Sigmoid colon (tissue), 7 donors: ENCODE measurements at places on chromosomes 1 and 21. TPM values are rescaled to one million over a fixed set of nuclear protein-coding genes. Genes with fewer than 3 reads are reported as not detected.

DNA sequence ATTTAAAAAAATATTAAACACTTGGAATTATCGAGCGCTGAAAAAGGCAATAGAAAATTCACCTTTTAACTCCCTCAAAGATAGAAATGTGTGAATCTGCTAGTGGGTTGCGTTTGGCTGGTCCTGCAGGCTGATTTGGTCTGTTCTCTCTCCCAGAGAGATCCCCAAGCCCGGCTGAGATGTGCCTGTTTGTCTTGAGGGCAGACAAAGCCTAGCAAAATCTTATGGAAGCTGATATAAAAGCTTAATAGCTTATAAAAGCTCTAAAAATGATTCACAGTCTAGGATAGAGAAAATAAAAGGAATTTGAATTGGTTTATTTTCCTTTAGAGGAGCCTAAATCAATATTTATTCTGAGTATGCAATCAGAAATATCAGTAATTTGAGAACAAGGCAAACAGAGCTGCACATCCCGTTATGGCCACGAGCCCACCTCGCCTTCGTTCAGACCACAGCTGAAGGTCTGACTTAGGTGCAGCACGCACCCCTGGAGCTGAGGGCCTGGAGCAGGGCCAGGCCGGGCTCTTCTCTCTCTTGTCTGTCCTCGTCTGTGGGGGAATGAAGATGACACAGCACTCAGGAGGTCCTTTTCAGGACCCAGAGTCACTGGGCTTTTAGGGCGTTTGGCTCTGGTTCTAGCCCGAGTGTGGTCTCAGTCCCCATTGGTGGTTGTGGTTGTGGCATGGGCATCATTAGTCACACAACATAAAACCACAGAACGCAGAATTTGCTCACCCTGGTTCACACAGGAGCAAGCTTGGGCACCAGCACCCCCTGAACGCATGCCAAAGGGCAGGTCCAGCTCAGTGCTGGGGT is 18.6 kb downstream of the PDE9A start:
- H3K27me3 ChIP-seq: no peaks in the 10 kb centered on the region
- H3K4me3 ChIP-seq: no peak overlapping the region
- peak overlapping the region; percentile 81 for H3K27ac ChIP-seq
- no peaks in the 10 kb centered on the region for H3K36me3 ChIP-seq

DNA sequence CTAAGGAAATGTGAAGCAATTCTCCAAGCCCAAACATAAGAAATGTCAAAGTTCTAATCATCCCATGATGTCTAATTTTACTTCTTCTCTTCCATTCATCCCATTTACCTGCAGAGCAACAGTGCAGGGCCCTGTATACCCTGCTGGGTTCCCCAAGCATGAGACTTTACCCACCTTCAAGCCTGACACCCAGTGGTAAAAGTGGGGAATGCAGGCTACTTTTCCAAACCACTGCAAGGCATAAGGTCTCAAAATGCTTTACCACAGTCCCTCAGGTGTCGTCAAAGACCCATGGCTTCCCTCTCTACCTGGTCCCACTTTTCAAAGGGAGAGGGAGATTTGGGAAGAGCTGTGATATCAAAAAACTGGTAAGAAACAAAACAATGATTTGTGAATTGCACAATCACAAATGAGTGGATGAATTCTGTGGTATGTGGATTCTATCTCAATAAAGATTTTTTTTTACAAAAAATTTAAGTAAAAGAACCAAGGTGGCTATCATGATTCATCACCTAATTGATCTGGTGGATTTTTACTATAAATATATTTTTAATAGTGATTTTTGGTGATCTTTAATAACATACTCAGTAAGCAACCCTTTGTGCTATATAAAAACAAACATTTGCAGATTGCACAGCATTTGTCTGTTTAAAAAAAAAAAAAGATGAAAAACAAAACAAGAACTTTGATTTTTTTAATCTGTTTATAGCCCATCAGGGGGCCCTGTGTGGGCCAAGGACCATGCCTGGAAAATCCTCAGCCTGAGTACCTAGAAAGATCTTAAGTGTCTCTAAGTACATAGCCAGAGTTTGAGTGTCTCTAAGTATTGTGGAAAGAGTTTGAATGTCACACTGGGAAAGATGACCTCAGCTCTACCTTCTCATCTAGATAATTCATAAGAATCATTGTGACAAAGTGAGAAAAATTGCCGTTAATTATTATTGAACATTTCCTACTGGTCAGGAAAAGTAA is 73.1 kb upstream of the GJB5 start:
- H3K27me3 ChIP-seq: no peaks in the 10 kb centered on the region
- DNase-seq: no peak

- no peaks in the 10 kb centered on the region for H3K27me3 ChIP-seq
- no peaks in the 10 kb centered on the region for H3K36me3 ChIP-seq
- no peak overlapping the region for H3K27ac ChIP-seq
- no peaks in the 10 kb centered on the region for H3K4me1 ChIP-seq
- H3K4me3 ChIP-seq: no peak overlapping the region
Measured at GRCh38 chr1:20682571-20683236, 21.5 kb upstream of the DDOST start.

The HES3 gene
- not detected for total RNA-seq
